ENCODE measurements at places on chromosomes 3 and 15. TPM values are rescaled to one million over a fixed set of nuclear protein-coding genes. Genes with fewer than 3 reads are reported as not detected.

MUSTN1 gene
- 79.3 TPM for polyA plus RNA-seq

SOX14 gene
- not detected for polyA plus RNA-seq

NUDT16 gene
- 20.5 TPM for polyA plus RNA-seq

CTSH gene
- polyA plus RNA-seq, result 156 TPM

WNT5A gene
- polyA plus RNA-seq, result 0.54 TPM

DNAH12 gene
- polyA plus RNA-seq, result 0.84 TPM

ANAPC13 gene
- 59.2 TPM for polyA plus RNA-seq

TCAIM gene
- 11.8 TPM for polyA plus RNA-seq

LINGO1 gene
- 1.7 TPM for polyA plus RNA-seq

EIF3J gene
- polyA plus RNA-seq, result 178 TPM

DIS3L gene
- polyA plus RNA-seq, result 14.9 TPM

AQP9 gene
- 2.8 TPM for polyA plus RNA-seq

DUOX1 gene
- 23.7 TPM for polyA plus RNA-seq
